ENCODE measurements at places on chromosomes 7 and 10. TPM values are rescaled to one million over a fixed set of nuclear protein-coding genes. Genes with fewer than 3 reads are reported as not detected.

DNA sequence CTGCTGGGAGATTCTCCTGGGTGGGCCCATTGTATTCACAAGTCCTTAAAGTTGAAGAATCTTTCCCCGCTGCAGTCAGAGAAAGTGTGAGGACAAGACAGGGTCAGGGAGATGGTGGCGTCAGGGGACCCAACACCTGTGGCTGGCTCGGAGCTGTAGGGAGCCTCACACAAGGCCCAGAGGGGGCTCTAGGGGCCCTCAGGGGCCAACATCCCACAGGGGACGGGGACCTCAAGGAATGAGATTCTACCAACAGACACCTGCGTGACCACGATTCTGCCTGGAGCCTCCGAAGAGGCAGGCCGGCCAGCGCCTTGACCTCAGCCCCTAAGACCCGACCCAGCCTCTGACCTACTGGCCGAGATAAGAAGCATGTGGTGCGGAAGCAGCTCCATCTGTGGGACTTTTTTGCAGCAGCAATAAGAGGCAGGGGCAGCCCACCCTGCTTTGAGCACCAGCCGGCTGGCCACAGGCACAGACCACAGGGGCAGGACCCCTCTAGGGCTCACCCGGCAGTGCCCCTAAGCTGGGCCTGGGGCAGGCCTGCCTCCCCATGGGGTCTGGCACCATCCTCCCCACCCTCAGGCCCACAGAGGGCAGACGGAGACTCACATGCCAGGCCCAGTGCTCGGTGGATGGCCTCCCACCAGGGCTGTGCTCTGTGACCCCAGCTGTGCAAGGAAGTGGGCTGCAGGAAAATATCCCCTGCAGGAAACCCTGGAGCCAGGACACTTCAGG lies 13.2 kb downstream of the RASGEF1A start:
- no peak for DNase-seq
- no peaks in the 10 kb centered on the region for H3K27me3 ChIP-seq
- no peak overlapping the region for H3K27ac ChIP-seq
- no peaks in the 10 kb centered on the region for H3K4me1 ChIP-seq
- H3K36me3 ChIP-seq: no peaks in the 10 kb centered on the region

- H3K27ac ChIP-seq: peak overlapping the region; percentile 62
- no peaks in the 10 kb centered on the region for H3K4me1 ChIP-seq
- H3K27me3 ChIP-seq: no peaks in the 10 kb centered on the region
- no peak overlapping the region for H3K4me3 ChIP-seq
Measured at GRCh38 chr10:78830062-78830975, 238.4 kb upstream of the ZMIZ1 start.

DNA sequence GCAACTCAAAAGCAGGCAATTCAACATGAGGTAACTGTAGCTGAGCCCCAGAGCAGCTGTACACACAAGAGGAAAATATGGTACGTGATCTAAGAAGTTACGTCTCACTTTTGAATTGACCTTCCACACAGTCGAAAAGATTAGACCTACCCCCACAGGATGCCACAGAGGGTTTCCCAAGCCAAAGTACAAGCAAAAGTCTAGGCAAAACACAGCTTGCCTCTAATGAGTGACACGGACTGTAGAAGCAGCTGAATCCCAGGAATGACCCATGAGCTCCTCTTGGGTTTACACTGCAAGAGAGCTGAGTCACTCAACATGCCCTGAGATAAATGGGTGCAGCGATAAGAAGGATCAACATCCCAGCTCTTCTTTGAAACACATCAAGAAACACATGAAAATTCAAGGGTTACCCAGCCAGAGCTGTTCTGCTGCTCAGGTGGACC lies 9.8 kb downstream of the CREB3L2 start:
- H3K27me3 ChIP-seq: no peaks in the 10 kb centered on the region
- H3K36me3 ChIP-seq: no peaks in the 10 kb centered on the region
- peaks cover 98% of the 10 kb centered on the region for H3K4me1 ChIP-seq

GRCh38 chr10:79405221-79405994 lies 40.0 kb downstream of the ZCCHC24 start:
- DNase-seq: peak; percentile 75
- no peaks in the 10 kb centered on the region for H3K27me3 ChIP-seq
- H3K27ac ChIP-seq: no peak overlapping the region
- no peak overlapping the region for H3K4me3 ChIP-seq
- H3K36me3 ChIP-seq: no peaks in the 10 kb centered on the region

DNA sequence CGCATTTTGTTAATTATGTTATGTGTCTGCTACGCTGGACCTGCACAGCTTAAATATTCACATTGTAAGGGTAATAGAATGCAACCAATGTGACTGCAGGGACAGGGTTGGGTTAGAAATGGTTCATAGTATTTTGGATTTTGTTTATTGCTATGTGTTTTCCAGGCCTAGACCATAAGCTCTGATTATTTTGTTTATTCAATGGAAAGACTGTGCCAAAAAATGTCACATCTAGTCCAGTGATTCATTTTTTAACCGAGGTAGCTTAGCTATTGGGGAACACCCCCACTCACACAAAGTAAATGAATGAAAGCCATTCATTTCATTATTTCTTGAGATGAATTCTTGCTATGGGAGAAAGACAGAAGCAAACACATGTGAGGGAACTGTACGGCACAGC lies 516.5 kb upstream of the ANKRD30A start:
- no peak overlapping the region for H3K27ac ChIP-seq
- no peaks in the 10 kb centered on the region for H3K36me3 ChIP-seq
- no peaks in the 10 kb centered on the region for H3K27me3 ChIP-seq
- no peak overlapping the region for H3K4me3 ChIP-seq
- no peaks in the 10 kb centered on the region for H3K4me1 ChIP-seq
- no peak for DNase-seq

DNA sequence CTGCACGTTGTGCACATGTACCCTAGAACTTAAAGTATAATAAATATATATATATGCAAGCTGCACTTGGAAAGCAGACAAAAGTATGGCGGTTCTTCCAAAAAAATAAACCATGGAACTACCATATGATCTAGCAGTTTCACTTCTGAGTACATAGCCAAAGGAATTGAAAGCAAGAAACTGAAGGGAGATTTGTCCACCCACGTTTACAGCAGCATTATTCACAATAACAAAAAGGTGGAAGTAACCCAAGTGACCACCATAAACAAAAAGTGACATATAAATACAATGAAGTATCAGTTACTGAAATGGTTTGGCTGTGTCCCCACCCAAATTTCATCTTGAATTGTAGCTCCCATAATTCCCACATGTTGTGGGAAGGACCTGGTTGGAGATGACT lies 525.3 kb upstream of the CELF2 start:
- no peak overlapping the region for H3K4me3 ChIP-seq
- DNase-seq: no peak
- no peaks in the 10 kb centered on the region for H3K27me3 ChIP-seq
- H3K36me3 ChIP-seq: no peaks in the 10 kb centered on the region
- no peak overlapping the region for H3K27ac ChIP-seq
- H3K4me1 ChIP-seq: no peaks in the 10 kb centered on the region

DNA sequence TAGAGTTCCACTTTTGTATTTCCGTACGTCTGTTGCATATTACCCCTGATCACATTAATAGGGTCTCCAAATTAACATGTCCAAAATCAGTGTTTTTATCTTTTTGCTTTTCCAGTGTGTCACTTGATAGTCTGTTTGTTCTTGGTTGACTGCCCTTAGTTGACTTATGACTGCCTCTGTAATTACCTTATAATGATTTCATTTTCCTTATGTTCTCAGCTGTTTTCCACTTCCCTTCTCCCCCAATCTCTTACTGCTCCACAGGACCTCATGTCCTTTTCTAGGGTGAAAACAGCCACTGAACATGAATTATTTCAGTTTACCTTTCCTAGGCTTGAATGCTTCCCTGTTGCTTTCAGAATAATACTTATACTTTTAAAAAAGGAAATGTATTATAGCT lies 54.7 kb downstream of the MAPK8 start:
- no peak for DNase-seq
- no peaks in the 10 kb centered on the region for H3K4me1 ChIP-seq
- H3K27ac ChIP-seq: no peak overlapping the region
- no peaks in the 10 kb centered on the region for H3K36me3 ChIP-seq
- no peak overlapping the region for H3K4me3 ChIP-seq

GRCh38 chr10:127135844-127136577 lies 60.4 kb downstream of the INSYN2A start:
- H3K27ac ChIP-seq: no peak overlapping the region
- no peak for DNase-seq
- no peaks in the 10 kb centered on the region for H3K36me3 ChIP-seq
- H3K4me3 ChIP-seq: no peak overlapping the region

DNA sequence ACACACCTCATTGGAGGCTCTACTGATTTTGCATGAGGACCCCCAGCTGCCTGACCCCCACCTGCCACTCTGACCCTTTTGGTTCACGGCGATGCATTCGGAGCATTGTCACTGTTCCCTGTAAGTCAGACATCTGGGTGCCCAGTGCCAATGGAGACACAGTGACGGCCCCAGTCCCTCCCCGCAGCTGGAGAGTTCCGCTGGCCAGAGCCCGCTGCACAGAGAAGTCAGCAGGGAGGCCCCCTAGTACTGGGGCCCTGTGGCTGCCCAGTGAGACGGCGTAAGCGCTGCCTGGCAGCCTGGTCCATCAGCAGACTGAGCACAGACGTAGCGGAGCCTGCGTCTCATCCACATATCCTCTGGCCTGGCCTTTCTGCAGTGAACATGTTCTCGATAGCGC lies 77.5 kb downstream of the NKX6-2 start:
- no peak overlapping the region for H3K27ac ChIP-seq
- peak; percentile 44 for DNase-seq
- H3K4me1 ChIP-seq: no peaks in the 10 kb centered on the region
- no peaks in the 10 kb centered on the region for H3K27me3 ChIP-seq
- no peak overlapping the region for H3K4me3 ChIP-seq

DNA sequence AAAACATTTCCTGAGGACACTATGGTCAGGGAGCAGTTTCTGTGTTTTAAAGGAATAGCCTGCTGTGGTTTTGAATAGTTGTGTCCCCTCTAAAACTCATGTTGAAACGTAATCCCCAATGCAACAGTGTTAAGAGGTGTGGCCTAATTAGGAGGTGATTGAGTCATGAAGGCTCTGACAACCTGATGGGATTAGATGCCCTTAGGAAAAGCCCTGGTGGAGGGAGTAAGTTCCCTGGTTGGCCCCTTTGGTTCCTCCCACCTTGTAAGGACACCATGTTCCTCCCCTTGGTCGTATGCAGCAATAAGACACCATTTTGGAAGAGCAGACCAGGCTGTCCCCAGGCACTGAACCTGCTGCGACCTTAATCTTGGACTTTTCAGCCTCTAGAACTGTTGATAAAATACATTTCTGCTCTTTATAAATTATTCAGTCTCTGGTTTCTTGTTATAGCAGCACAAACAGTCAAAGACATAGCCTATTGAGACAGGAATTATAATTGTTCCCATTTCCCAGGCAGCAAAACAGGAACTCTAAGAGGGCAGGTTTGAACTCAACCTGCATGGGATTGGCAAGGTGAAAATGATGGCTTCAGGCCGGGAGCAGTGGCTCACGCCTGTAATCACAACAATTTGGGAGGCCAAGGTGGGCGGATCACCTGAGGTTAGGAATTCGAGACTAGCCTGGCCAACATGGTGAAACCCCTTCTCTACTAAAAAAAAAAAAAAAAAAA lies 20.5 kb upstream of the TNS3 start:
- DNase-seq: no peak
- H3K4me1 ChIP-seq: peaks cover 30% of the 10 kb centered on the region
- H3K4me3 ChIP-seq: no peak overlapping the region
- no peaks in the 10 kb centered on the region for H3K36me3 ChIP-seq
- H3K27me3 ChIP-seq: no peaks in the 10 kb centered on the region

DNA sequence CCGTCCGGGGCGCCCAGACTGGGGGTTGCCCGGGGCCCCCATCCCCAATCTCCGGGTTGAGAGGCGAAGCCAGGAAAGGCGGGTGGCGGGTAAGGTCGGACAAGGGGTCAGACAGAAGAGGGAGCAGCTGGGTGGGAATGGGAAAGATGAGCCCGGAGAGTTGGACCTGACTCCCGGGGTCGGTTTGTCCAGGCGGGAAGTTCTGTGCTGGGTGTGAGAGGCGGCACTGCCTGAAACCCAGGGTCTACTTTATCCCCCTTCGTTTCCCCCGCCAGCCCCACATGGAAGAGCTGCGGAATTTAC lies 675 bp downstream of the SLC4A2 start:
- H3K27me3 ChIP-seq: no peaks in the 10 kb centered on the region
- no peak for DNase-seq
- peaks cover 59% of the 10 kb centered on the region for H3K4me1 ChIP-seq
- peak overlapping the region; percentile 91 for H3K4me3 ChIP-seq
- peak overlapping the region; percentile 86 for H3K27ac ChIP-seq
- H3K36me3 ChIP-seq: peaks cover 16% of the 10 kb centered on the region

CFAP70 gene
- total RNA-seq: 0.66 TPM

REEP3 gene
- 97.8 TPM for total RNA-seq

TUBB8 gene
- total RNA-seq: not detected

HMX3 gene
- total RNA-seq: 0.68 TPM

OR2A12 gene
- total RNA-seq: not detected

KLF14 gene
- total RNA-seq: not detected

Measured in sigmoid colon (tissue), 7 donors.